ENCODE measurements at places on chromosomes 6 and 20. TPM values are rescaled to one million over a fixed set of nuclear protein-coding genes. Genes with fewer than 3 reads are reported as not detected.

DNA sequence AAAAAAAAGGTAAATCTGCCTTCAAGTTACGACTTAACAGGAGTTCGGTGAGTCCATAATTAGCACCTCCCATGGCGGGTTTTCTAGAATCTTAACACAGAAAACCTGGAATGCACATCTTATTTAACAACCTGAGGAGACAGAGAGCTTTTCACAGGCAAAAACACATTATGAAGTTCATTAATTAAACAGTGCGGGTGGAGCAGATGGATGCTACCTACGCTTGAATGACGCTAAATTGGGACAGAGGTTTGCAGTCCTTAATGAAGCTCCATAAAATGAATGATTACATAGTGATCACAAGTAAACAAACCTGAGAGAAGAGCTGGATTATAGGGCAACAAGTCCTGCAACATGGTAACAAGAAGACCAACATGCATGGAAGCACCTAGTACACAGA is 81.0 kb downstream of the INSM1 start:
- DNase-seq: no peak

THEMIS gene
- not detected for total RNA-seq

GRCh38 chr6:35343835-35344550 is 1.6 kb downstream of the PPARD start:
- no peak for DNase-seq

KIAA1755 gene
- 0.04 TPM for total RNA-seq

TMEM170B gene
- 14.3 TPM for total RNA-seq

DNA sequence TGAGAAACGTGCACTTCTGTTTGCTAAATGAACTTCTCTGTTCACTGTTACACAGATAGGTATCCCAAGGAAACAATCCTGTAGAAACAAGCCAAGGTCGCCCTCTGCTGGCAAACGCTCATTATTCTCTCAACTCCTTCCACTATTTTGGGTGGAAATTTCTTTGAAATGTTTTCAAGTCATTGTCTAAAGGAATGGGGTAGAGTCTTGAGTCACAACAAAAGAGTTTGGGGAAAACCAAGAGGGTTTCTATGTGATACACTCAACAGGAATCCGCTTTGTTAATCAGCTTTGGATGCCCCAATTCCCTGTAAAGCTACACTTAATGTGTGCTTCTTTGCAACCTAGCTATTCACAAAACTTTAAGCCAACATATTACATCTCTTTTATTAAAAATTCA is 4.6 kb upstream of the RAE1 start:
- DNase-seq: peak; percentile 69

DNA sequence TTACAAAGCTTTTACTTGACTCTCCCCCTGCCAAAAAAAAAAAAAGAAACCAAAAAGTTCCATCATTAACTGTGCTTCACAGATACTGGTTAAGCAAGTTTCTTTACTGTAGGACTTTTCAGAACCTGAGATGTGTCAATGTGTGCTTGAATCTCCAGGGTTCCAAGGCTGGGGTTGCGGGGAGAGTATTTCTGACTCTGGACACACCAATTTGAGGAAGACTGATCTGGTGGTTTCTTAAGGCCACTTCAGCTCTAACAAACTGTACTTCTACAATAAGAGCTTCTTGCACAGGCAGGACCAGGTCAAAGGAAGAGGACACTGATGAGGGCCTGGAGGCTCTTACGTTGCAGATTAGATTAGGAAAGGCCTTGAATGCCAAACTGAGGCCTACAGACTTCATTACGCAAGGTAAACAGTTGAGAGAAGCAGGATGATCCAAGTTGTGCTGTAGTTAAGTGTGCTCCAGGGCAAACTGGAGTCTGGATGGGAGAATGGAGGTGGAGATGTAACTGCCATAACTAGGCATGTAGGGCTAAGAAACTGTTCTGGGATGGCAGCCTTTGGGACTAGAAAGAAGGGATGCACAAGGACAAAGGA is 24.4 kb downstream of the COMMD7 start:
- no peak for DNase-seq

GRCh38 chr20:326645-327185 is 1.4 kb downstream of the SOX12 start:
- no peak for DNase-seq

DNA sequence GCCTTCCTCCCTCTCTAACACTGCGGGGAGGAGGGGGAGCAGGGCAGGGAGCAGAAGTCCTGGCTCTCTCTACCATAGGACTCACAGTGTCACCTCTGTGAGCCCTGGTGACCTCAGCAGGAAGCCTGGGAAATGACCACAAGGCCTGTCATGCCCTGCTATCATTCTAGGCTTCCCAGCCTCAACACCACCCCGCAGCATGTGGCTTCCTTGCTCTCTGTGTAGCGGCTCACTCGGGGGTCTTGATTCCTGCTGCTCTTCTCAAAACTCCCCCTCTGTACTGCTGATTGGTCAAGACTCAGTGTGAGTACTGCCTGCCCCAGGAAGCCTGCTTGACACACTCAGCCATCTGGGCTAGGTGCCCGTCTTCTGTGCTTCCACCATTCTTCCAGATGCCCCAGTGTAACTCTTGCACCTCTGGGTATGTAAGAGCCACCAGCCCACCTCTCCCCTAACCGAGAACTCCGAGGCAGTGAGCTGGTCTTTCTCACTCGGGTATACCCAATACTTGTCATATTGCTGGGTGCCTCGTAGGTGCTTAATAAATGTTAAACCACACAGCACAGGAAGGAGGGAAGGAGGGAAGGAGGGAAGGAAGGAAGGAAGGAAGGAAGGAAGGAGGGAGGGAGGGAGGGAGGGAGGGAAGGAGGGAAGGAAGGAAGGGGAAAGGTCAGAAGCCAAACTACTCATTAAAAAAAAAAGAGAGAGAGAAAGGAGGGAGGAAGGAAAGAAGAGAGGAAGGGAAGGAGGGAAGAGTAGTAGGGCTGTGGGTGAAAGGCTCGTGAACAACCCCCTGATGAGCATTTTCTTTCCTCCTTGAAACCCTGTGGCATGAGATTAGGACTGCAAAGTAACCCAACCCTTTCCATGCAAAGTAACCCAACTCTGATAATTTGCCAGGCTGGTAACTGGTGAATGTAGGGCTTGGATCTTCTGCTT is 5.0 kb downstream of the MDFI start:
- no peak for DNase-seq

GLP1R gene
- not detected for total RNA-seq

DNA sequence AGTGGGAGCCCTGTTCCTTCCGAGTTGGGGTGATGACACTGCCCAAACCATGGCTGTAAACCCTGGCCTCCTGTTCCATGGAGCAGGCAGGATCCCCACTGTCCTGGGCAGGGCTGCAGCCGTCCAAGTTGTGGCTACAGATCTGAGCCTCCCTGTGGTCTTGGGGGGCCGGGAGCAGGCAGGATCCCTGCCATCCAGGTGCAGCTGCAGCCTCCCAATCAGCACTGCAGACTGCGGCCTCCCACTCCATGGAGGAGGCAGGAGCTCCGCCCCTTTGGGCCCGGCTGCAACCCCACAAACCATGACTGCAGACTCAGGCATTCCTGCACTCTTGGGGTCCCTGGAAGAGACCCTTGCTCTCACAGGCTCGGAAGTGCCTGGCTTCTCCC is 872.1 kb upstream of the GJE1 start:
- no peak for DNase-seq

- no peak for DNase-seq
Observed at GRCh38 chr6:54730767-54731630, 115.6 kb upstream of the FAM83B start.

GRCh38 chr6:33740794-33741193 is 5.9 kb downstream of the IP6K3 start:
- no peak for DNase-seq

GRCh38 chr20:23684261-23684660 is 4.6 kb downstream of the CST4 start:
- DNase-seq: no peak

- no peak for DNase-seq
Observed at GRCh38 chr6:119330520-119331113, 18.9 kb downstream of the MAN1A1 start.

DNA sequence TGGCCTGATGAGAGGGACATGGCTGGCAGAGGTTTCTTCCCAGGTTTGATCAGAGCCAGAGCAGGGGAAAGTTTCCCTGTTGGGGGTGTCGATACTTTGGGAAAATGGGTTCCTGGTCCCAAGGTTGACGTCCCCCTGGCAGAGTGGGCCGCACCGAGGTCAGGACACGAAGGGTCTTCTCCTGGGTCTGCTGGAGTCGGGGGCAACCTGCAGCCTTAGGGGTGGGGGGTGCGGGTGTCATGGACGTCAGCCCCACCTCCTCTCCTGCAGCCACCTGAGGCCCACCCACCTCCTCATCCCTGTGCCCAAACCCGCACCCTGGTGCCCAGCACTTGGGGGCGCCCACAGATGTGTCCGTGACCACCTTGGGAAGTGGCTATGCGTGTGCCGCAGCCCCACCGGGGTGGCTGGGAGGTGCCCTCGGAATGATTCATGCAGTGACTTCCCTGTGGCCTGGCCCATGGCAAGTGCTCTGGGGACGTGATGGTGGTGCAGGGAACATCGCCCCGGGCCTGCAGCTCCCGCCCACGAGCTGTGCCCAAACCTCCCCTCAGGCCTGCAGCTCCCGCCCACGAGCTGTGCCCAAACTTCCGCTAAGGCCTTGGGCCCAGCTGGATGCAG is 64.9 kb downstream of the YTHDF1 start:
- DNase-seq: no peak

DNA sequence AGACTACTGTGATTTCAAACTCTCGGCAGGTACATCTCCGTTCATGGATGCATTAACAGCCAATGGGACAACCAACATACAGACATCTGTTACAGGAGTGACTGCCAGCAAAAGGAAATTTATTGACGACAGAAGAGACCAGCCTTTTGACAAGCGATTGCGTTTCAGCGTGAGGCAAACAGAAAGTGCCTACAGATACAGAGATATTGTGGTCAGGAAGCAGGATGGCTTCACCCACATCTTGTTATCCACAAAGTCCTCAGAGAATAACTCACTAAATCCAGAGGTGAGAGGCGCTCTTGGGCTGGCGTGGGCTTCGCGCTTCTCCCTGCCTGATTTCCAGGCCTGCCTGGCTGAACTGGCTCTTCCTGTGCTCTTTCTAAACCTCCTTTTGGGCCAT is 68.4 kb downstream of the RPP40 start:
- DNase-seq: no peak

CTSZ gene
- not detected for total RNA-seq

DNA sequence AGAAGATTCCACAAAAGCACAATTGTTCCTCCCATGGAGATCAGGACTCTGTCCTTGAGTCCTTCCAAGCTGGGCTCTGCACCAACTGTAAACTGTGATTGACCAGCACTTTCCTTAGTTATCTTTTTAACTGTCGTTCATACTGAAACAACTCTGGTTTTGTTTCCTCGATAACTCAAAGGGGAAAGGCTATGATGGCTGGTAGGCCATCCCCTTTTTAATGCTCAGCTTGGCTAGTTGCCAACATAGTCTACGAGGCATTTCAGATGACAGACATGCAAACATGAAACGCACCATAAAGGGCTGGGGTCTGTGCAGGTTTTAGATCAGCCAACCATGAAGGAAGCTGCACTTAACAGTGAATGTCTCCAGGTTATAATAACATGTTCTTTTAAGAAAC is 497.1 kb upstream of the ARID1B start:
- DNase-seq: no peak

DNA sequence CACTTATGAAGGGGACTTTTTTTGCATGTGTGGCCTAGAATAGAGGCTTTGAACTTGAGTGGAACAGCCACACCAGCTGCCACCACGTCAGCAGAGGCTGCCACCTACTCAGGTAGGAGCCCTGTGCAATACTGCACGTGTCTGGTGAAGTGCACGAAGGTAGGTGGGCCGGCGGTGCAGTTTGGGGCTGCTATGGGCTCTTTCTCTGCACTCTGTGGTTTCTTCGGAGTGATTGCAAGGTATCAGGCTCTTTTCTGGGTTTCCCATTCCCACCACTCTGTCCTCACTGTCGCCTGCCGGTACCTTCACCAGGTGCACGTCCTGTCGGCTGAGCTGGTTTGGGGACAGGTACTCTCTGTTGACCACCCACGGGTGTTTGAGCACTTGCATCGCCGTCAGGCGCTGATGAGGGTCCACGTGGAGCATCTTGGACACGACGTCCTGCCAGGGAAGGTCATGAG is 30.8 kb upstream of the MPC1 start:
- no peak for DNase-seq

DNA sequence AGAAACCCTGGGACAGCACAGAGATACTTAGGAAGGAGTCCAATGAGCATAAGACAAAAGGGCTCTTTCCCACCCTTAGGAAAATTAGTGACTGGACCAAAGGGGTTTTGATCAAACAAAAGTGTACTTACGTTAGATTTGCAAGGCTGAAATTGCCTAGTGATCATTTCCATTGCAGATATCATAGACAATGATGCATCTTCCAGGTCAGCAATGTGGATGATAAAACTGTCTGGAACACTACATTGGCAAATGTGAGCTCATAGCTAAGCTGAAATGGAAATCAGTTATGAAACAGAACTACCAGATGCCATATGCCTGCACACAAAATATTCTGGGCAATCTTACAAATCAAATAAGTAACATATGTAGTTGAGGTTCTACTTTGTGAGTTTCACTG is 34.0 kb downstream of the LY86 start:
- DNase-seq: no peak

- DNase-seq: no peak
Observed at GRCh38 chr6:126718600-126719327, 378.8 kb downstream of the CENPW start.

EDN1 gene
- total RNA-seq: 0.15 TPM
